ENCODE measurements at places on chromosomes 6 and 20.
A peak's percentile ranks its signal among the peaks of the same experiment; 100 is the strongest.

DNA sequence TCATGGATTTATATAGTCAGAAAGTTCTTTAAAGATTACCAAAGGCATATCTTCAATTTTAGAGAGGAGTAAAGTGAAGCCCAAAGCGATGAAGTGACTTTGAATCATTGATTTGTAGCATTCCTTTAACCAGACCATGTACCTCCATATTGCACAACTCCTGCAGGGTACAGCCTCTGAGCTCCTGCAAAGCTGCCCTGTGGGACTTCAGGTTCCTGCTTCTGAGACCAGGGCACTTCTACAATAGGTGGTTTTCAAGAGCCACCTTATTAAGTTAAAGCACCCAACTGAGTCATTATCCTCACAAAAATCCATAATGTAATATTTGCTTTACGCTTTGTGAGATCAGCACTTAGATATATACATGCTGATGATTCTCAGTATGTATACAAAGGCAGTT, 270.7 kb upstream of the RGS17 start:
- DNase-seq: no peak

GRCh38 chr6:44081753-44082152, 45.5 kb downstream of the MRPL14 start:
- no peak for DNase-seq

- peak; percentile 33 for DNase-seq
These were observed 609 bp downstream of the OGFRL1 start for GRCh38 chr6:71289039-71289801.

DNA sequence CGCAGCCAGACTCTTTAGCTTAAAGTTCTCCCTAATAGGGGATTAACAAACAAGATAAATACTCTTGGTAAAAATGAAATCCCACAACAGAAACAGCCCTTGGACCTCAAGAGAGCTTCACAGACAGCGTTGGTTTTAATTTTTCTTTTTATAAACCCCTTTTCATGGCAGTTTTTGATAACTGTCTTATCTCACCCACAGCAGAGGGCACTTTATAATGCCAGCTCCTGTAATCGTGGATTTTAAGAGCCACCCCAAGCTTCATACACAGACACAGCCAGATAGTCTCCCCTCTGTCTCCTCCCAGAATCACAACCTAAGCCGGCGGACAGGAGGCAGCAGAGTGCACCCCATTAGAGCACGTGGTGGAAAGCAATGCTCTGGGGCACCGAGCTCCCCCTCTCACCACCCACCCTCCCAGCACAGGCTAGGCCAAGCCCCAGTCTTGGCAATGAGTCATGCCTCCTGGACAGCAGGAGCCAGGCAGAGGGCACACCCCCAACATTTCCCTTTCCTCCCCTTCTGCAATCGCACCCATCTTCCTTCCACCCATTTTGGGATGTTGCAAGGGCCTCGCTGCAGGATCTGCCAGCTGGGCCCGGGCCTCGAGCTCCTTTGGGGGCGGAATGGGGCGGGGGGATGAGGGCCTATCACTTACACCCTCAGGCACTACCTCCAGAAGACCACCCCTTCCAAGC, 2.4 kb downstream of the JAG1 start:
- DNase-seq: peak; percentile 93

- no peak for DNase-seq
These were observed 551.3 kb upstream of the CDH4 start for GRCh38 chr20:60700728-60701127.

DNA sequence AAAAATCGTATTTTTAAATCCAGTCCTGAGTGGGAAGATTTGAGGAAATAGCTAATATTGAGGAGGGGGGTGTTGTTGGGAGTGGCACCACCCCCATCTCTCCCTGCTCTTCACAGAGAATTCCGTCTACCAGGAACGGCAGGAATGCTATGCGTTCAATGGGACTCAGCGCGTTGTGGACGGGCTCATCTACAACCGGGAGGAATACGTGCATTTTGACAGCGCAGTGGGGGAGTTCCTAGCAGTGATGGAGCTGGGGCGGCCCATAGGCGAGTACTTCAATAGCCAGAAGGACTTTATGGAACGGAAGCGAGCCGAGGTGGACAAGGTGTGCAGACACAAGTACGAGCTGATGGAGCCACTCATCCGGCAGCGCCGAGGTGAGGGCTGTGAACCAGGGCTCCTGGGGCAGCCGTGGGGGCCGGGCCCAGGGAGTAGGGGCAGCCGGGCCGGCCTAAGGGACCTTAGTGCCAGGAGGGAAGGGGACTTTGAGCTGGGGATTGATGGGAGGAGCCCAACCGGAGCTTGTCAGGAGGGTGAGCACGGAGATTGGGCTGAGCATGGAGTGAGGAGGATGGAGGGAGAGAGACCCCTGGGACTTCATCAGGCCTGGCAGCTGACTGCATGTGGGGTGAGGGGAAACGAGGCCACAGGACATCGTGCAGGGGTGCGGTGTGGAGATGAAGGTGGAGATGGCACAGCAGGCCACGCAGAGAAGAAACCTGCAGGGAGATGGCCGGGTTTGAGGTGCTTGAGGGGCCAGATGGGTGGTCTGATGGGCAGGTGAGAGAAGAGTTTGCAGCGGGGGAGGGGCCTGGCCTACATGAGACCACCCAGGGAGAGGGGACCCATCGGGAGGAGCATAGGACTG, 41.3 kb downstream of the HLA-DPB1 start:
- no peak for DNase-seq

GRCh38 chr6:138331984-138332383, 45.7 kb upstream of the SMIM28 start:
- DNase-seq: no peak

- DNase-seq: no peak
These were observed 6.4 kb downstream of the ZNF512B start for GRCh38 chr20:63963348-63963741.

- no peak for DNase-seq
These were observed 7.3 kb upstream of the DSP start for GRCh38 chr6:7534192-7534591.

DNA sequence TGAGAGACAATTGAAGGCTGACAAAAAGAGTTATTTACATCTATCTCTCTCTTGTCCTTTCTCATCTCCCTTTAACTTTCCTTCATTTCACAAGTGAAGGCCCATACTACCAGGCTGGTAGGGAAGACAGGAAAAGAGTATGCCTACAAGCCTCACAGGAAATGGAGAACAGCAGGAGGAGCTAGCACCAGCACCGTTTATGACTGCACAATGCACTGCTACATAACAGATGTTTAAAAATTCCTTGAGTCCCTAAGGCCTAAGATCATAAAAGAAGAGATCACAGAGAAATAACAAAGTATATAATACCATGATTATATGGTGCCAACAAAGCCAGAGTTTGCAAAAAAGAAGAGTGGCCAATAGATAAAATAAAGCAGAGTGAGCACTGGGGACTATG, 194.8 kb downstream of the UNC5CL start:
- no peak for DNase-seq

GRCh38 chr6:14910692-14911547, 334.9 kb upstream of the JARID2 start:
- DNase-seq: no peak

Measured in ACHN (cell line).